SW 1271 (cell line): ENCODE measurements at places on chromosomes 6 and 20.

DNA sequence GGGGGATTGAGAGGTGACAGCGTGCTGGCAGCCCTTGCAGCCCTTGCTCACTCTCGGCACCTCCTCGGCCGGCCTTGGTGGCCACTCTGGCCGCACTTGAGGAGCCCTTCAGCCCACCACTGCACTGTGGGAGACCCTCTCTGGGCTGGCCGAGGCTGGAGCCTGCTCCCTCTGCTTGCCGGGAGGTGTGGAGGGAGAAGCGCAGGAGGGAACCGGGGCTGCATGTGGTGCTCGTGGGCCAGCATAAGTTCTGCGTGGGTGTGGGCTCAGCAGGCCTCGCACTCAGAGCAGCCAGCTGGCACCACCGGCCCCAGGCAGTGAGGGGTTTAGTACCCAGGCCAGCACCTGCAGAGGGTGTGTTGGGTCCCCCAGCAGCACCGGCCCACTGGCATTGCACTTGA lies 912.2 kb upstream of the ADGRB3 start:
- no peak for DNase-seq

DNA sequence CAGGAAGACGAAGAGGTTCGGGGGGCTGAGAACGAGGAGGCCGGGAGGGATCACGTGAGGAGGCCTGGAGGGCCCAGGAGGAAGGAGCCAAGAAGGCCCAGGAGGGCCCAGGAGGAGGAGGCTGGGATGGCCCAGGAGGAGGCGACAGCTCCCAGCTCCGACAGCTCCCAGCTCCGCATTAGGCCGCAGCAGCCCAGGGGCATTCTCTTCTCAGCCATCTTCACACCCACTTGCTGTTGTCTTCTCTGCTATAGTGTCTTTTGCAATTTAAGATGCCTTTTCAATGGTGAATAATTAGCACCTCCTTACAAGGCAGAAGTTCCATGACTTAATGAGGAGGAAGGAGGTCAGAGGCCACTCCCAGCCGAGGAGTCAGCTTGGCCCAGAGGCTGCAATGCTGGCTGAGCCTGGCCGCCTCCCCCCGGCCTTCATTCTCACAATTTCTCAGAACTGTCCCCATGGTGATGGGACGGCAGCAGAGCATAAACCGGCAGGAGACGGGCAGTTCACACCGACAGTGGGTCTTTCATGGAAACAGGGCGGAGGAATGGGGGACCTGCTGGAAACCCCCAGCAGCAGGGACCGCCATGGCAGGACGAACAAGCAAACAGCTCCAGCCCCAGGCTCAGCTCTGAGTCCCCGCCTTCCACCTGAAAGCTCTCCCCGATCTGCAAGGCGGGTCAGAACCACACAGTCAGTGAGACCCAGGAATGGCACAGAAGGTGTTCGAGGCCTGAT lies 45.1 kb downstream of the WDR27 start:
- no peak for DNase-seq

GRCh38 chr6:34969662-34970265 lies 80.7 kb downstream of the ANKS1A start:
- DNase-seq = no peak

- DNase-seq = no peak
These were observed 41.0 kb downstream of the PHF3 start for GRCh38 chr6:63676412-63677114.

- DNase-seq = no peak
These were observed 8.5 kb downstream of the TRIM15 start for GRCh38 chr6:30171677-30172471.
